RPMI8226 (cell line): ENCODE measurements at places on chromosomes 2 and 18.
A peak's percentile ranks its signal among the peaks of the same experiment; 100 is the strongest.

GRCh38 chr2:240436683-240437550, 1.5 kb downstream of the GPC1 start:
- peak; percentile 32 for DNase-seq

- no peak for DNase-seq
Measured at GRCh38 chr2:189639007-189639609, 22.2 kb upstream of the ASNSD1 start.

- DNase-seq: no peak
Measured at GRCh38 chr18:7116001-7116730, 1.4 kb downstream of the LAMA1 start.

DNA sequence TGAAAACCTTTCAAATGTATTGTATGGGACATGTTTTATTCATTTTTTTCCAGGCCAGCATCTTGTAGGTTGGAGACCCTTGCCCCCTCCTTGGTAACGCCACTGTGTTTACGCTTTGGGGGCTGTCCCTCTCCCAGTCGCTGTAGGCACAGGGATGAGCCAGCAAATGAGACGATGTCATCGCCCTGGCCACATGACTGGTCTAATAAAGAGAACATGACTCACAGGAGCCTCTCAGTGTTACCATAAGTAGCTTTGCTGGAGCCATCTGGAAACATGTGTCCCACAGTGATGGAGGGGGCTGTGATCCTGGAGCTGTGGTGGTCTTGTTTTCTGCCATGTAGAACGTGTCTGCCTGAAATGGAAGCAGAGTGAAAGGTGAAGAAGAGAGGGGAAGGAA, 78.9 kb downstream of the CD8B2 start:
- no peak for DNase-seq

DNA sequence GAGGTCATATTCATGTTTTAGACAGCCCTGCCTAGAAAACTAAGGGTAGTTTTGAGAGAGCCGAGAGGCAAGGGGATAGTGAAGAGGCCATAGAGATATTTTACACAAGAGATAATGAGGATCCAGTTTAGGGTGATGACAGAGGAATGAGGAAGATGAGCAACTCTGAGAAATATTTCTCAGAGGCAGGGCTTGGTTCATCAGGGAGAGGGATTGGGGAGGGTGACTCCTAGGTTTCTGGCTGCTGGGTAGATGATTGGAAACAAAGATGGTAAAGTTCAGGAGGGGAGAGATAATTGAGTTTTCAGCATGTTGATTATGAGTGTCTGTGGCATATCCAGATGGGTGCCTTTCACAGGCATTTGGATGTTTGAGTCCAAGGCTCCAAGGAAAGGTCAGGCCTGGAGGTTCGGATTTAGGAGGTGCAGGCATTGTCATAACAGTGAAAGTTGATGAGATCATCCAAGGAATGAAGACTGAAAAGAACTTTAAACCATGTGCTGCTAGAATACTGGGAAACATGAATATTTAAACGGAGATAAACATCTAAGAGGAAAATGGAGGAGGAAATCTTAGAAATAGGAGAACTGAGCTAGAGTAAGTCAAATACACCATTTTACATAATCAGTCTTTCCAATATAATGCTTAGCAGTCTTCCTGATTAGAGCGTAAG, 7.4 kb downstream of the MYL12B start:
- DNase-seq: no peak

DNA sequence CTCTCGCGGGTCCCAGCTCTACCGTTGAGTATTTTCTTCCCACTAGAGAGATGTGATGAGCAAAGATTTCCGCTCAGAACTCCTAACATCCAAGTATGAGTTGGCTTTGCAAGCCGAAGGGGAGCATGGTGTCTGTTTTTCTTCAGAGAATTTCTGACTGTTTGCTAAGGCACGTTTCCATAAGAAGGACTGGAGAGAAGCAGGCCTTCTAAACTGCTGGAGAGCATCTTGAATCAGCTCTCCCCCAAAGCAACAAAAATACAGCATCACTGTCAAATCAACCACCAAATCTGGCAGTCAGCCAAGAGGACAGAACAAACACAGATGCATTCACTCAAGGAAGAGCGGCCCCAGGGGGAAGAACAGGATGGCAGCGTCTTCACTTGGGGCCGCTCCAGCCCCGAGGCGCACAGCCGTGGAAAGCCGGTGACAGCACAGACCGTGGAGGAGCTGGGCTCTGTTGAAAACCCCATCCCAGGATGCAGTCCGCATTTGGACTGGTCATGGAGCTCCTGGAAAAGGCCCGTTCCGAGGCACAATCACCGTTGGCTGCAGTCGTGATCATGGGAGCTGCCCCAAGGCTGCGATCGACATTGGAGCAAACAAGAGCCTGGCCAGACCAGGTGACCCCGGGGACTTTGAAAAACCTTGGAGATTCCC, 101.4 kb downstream of the NFATC1 start:
- no peak for DNase-seq

DNA sequence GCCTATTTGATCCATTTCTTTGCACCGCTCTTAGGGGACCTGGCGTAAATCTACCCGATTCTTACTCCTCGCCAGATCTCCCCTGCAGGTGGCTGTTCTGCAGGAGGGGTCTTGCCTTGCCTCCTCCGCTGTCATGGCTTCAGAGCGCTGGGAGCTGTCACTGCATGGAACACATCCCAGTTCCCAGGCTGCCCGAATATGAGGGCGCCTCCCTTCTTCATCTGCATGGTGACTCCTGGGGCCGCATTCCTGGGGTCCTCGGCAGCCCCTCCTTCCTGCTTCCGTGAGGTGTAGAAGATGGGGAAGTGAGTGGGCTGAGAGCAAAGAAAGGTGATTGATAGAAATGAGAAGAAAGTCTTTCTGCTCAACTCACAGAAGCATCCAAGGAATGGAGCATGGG, 27.3 kb upstream of the COPS8 start:
- DNase-seq: no peak

GRCh38 chr2:187851955-187852561, 297.8 kb upstream of the TFPI start:
- DNase-seq: no peak

DNA sequence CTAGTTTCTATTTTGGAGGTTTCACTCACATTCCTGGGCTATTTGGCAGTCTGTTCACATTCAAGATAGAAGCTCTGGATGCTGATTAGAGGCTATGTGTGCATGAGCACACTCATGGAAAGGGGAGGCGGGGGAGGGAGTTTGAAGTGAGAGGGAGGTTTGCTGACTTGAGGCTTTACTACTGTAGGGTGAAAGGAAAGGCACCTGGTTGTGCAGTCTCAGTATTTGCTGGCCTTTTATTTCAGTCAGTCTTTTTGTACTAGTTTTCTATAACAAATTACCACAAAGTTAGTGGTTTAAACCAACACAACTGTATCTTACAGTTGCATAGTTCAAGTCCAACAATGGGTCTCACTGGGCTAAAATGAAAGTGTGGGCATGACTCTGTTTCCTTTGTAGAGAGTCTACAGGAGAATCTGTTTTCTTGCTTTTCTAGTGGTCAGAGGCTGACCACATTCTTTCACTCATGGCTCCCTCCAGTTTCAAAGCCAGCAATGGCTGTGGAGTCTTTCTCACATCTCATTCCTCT, 47.7 kb upstream of the NR4A2 start:
- peak; percentile 12 for DNase-seq

DNA sequence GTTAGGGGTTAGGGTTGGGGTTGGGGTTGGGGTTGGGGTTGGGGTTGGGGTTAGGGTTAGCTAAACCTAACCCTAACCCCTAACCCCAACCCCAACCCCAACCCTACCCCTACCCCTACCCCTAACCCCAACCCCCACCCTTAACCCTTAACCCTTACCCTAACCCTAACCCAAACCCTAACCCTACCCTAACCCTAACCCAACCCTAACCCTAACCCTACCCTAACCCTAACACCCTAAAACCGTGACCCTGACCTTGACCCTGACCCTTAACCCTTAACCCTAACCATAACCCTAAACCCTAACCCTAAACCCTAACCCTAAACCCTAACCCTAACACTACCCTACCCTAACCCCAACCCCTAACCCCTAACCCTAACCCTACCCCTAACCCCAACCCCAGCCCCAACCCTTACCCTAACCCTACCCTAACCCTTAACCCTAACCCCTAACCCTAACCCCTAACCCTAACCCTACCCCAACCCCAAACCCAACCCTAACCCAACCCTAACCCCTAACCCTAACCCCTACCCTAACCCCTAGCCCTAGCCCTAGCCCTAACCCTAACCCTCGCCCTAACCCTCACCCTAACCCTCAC, 24.1 kb upstream of the RABL2A start:
- no peak for DNase-seq

DNA sequence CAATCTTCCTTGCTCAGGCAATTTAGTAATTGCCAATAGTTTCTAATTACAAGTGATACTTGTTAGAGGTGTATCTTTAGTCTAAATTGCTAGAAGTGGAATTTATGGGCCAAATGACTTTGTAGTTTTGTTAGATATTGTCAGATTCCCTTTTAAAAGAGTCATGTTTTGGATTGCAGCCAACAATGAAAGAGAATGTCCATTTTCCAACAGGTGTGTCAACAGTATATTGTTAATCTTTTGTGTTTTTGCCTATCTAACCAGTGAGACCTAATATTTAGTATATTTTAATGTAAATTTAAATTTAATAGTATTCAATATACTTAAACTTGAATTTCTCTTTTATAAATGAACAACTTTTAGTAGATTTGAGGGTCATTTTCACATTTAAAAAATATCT, 259.4 kb upstream of the ETAA1 start:
- DNase-seq: no peak

- no peak for DNase-seq
Measured at GRCh38 chr2:66862885-66863650, 428.1 kb downstream of the MEIS1 start.

GRCh38 chr2:69087912-69088240, 74.9 kb downstream of the ANTXR1 start:
- DNase-seq: no peak

DNA sequence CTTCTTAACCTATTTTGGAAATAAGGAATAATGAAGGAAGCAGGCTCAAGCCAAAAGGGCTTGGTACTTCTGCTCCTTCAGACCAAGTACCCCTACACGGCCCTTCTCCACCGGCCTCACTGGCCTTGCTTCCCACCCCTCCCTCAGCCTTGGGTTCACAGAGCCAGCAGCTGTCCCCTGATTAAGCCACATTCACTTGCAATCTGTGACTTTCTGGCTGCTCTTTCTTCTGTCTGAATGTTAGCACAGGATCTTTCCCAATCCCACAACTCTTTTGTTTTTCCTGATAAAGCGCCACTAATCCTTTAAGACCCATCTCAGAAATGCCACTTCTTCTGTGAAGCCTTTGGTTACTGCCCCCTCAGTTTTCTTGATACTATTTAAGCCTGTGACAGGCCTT, 52.4 kb downstream of the REEP1 start:
- no peak for DNase-seq

- no peak for DNase-seq
Measured at GRCh38 chr2:173415431-173416381, 61.0 kb downstream of the CDCA7 start.

GRCh38 chr18:75112186-75113096, 96.5 kb downstream of the PTGR3 start:
- peak; percentile 83 for DNase-seq

DNA sequence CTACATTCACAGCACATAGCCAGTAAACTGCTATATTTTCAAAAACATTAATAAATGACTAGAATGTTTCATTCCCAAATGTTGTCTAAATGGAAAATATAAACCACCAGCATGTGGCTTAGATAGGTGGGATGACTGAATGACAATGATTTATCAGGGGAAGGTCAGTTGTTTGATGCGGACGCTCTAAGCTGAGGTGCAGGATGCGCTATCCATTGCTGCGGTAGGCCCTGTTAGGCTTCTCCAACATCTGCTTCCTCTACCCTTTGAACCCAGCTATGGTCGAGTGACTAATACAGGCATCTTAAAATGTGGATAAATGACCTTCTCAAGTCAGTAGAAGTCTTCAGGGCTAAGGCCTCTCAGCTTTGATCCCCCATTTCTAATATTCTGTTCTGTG, 584.2 kb downstream of the CMPK2 start:
- no peak for DNase-seq

GRCh38 chr18:79371561-79372121, 24.1 kb upstream of the NFATC1 start:
- DNase-seq: no peak

DNA sequence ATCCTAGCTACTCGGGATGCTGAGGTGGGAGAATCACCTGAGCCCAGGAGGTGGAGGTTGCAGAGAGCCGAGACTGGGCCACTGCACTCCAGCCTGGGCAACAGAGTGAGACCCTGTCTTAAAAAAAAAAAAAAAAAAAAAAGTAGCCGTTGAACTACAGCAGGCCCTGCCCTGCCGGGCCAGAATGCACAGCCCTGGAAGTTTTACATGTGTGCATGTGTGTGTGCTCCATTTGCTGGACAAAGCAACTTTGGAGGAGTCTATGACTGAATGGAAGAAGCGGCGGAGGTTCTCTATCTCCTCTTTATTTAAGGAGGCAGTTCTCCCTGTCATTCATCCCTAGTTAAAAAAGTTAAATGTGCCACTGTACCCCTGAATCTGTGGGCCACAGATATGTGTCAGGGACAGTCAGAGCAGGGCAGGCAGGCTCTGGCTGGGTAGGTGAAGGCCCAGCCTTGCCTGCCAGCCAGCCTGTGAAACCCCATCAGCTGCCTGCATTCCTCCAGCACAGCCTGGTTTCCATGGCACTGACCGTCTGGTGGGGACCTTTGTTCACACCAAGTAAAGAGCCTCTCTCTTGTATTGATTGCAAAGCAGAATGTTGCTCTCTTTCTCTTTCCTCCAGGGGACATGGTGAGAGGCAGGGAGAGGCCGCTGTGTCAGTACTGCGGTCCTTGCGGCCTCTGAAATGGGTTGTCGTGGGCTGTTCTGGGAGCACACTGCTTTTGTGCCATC, 10.9 kb downstream of the LIPG start:
- DNase-seq: no peak

GRCh38 chr18:14925281-14925709, 177.3 kb downstream of the ANKRD30B start:
- peak; percentile 91 for DNase-seq

DNA sequence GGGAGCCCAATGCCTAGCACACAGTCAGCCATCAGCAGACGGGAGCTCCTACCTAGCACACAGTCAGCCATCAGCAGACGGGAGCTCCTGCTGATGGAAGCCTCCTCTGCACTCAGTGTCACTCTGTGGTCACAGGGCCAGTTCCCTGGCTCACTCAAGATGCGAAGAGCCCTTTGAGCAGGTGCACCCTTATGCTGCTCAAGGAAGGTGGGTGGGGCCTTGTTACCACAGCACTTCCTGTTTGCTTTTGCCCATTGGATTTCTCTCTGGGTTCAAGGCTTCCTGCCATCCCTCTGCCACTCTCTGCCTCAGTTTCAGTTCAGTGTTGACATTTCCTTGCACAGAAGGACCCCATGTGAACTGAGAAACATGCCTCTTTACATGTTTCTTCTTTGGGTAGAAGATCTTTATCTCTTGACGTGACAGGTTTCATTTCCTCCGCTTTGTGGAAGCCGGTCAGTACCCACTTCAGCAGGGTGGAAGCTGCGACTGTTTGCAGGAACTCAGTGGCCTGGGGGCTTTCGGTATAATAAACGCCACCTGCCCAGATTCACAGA, 11.6 kb downstream of the TRIB2 start:
- DNase-seq: peak; percentile 87
